ENCODE measurements at places on chromosomes 16 and 17.

- peak; percentile 22 for DNase-seq
These were observed 4.7 kb upstream of the BCAR1 start for GRCh38 chr16:75256059-75256571.

- DNase-seq = no peak
These were observed 1.1 kb downstream of the SRSF1 start for GRCh38 chr17:58005728-58006559.

- DNase-seq = no peak
These were observed 24.4 kb downstream of the ARHGAP17 start for GRCh38 chr16:24990803-24991202.

DNA sequence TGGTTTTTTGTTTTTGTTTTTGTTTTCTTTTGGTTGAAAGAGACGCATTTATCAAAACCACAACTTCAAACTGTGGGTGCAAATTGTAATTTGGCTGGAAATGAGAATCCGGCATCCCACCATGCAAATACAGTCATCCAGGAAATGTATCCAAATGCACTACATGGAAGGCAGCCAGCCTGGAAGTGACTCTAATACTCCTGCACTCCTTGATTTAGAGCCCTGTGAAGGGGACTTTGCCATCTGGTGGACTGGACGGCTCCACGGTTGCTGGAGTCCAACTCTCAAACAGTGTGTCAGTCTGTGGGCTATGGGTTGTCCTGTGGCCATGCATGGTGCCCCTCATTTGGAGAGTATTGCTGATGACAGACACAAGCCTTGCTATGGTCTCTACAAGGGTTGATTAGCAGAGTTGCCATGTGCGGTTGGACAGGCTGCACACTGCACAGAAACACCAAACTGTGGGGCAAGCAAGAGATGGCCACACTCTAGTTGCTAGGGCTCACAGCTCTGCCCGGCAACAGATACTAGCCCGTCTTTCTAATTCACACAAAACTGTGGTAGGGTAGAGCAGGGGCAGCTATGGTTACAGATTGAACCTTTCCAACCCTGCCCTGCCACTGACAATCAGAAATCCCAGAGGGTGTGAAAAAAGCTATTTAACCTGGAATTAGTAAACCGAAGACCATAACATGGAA lies 62.4 kb downstream of the VAT1L start:
- DNase-seq = peak; percentile 37
